ENCODE measurements at places on chromosomes 13 and 19.

DNA sequence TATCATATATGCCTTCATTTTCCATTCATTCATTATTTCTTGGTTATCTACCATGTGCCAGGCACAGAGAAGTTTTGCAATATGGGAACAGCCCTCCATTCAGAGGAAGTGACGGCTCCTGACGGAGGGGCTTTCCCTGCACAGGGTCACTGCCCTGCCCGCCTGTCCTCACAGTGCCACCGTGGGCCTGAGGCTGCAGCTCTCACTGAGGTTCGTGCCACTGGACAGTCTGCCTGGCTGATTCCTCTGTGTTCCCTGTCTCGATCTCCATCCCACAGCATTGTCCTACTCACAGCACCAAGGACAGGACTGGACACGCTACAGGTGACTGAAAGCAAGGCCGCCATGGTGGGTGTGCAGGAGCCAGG lies 92.7 kb downstream of the TSHZ3 start:
- DNase-seq, result no peak

DNA sequence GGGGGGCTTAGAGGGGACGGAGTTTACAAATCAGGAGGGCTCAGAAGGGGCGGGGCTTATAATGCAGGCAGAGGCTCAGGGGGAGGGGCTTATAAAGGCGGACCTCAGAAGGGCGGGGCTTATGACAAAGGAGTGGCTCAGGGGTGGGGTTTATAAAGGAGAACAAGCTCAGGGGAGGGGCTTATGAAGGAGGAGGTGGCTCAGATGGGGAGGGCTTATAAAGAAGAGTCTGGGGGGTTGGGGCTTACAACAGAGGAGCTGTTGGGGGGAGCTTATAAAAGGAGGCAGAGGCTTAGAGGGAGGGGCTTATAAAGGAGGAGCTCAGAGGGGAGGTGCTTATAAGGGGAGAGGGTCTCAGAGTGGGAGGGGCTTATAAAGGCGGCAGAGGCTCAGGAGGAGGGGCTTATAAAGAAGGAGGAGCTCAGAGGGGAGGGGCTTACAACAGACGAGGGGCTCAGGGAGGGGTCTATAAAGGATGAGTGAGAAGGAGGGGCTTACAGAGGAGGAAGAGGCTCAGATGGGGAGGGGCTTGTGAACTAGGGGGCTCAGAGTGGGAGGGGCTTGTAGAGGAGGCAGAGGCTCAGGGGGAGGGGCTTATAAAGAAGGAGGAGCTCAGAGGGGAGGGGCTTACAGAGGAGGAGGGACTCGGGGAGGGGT lies 1.0 kb downstream of the SMIM24 start:
- peak; percentile 77 for DNase-seq

DNA sequence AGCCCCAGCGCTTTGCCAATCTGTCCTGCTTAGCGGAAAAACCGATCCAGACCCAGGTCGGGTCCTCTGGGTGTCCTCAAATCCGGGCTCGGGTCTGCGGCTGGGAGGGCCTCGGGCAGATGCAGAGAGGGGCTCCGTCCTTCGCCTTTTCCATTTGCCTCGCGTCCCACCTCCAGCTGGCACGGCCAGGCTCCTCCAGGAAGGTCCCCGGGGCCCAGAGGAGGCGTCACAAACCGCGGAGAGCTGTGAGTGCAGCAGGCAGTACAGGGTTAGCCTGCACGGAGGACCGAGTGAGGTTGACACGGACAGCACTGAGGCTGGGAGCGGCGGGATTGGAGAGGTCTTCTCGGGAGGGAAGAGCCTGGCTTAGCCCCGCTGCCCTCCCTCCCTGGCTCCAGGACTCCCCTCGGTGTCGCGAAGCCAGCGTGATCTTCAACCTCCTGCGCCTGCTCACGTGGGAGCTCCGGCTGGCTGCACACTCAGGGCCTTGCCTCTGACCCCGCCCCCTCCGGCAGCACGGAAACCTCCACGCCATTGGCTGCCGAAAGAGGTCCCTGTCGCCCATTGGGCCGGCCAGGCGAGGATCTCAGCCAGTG lies 2.8 kb upstream of the IFNL2 start:
- no peak for DNase-seq

DNA sequence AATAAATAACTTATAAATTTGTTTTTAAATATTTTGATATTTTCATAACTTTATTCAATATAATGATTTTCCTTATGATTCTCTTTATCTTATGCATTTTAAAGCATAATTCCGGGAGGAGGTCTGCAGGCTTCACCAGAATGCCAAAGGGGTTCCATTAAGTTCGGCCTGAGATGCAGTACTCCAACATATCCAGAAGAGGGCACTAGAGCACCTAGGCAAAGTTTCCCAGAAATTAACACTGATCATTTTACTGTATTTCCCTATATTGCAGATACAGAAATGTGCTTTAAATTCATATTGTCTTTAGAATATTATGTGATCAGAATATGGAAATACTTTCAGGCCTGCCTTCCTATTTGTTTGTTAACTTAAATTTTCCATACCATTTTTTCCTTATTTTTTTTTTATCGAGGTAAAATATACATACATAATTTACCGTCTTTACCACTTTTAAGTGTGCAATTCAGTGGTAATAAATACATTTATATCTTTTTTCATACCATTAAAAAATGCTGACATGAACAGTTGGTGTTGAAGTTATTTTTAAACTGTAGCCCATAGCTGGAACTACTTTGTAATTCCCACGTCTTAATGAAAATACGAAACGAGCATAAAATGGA lies 58.9 kb upstream of the TM9SF2 start:
- peak; percentile 50 for DNase-seq

GRCh38 chr13:99370481-99371275 lies 63.5 kb upstream of the GPR183 start:
- DNase-seq, result no peak

DNA sequence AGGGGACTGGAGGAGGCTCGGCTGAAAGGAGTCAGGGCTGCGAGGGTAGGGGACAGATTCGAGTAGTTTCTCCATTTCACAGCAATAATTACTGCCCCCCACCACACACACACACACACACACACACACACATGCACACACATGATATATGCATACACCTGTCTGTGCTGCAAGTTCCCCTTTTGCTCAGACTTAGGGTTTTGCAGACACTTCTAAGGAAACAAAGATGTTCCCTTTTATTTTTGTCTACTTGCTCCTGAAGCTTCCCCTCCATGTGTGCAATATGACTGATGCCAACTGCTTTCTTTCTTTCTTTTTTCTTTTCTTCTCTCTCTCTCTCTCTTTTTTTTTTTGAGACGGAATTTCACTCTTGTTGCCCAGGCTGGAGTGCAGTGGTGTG lies 13.4 kb downstream of the MBD3L2B start:
- DNase-seq, result no peak

- no peak for DNase-seq
Observed at GRCh38 chr19:42315024-42315423, 1.9 kb downstream of the TMEM145 start.

- DNase-seq, result no peak
Observed at GRCh38 chr19:49243129-49243528, 81.9 kb downstream of the SLC6A16 start.

DNA sequence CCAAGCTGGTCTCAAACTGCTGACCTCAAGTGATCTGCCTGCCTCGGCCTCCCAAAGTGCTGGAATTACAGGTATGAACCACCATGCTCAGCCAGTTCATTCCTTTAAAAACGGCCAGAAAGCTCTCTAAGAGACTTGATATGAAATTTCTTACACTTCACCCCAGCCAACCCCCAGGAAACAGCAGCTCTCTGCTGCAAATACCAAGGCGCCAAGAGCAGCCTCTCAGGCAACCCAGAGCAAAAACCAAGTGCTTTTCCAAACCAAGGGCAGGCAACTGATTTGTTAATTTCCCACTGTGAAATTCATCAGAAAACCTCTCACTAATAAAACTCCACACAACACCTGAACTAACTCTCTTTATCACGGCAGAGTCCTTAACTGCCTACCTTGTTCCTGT lies 44.9 kb downstream of the LATS2 start:
- no peak for DNase-seq

GRCh38 chr13:46041419-46041839 lies 11.1 kb downstream of the ZC3H13 start:
- DNase-seq, result no peak

GRCh38 chr13:74866101-74866500 lies 615.9 kb downstream of the TBC1D4 start:
- DNase-seq, result no peak

- DNase-seq, result peak; percentile 97
Observed at GRCh38 chr19:51002542-51003311, 1.3 kb upstream of the KLK8 start.

DNA sequence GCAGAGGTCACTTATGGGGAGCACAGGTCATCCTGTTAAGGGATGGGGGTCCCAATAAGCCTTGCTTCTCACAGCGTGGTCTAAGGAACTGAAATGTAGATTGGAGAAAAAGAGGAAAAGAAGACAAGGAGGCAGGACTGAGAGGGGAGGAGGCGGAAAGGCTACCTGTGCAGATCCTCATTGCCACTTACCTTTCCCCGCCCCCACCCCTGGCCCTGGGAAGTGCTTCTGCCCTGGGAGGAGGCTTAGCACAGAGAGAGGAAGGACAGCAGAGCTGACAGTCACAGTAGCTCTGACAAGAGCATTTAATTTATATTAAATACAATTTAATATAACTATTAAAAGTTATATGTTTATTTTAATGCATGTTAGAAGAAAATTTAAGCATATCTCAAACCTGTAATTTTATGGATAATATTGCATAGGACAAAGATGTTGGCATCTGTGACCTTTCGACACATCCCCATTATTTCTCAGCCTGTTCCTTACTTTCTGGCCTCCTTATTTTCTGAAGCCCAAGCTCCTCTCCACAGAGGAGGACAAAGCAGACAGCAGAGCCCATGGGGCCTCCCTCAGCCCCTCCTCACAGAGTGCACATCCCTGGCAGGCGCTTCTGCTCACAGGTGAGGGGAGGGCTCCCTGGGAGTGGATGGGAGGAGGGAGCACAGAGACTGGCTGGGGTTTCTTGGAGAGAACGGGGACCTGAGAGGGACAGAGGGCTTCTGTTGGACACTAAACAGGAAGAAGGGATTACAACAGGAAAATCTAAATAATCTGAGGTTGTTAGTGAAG lies 23.4 kb downstream of the CEACAM21 start:
- DNase-seq, result no peak

GRCh38 chr19:3575260-3575741 lies 2.6 kb downstream of the HMG20B start:
- DNase-seq, result peak; percentile 41

DNA sequence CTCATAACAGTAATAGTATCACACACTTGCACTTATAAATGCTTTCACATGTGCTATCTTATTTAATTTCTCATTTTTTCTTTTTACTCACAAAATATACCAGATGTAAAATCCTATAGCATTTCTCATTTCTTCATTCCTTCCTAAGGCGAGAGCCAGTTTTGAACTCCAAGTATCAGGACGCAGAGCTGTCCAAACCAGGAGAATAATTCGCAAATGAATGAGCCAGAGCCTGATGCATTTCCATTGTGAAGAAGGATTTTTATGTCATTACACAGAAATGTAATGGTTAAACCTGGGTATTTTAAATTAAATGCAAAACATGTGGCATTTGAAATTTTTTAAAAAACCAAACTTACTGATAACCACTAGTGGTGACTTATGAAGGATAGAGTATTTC lies 244.3 kb downstream of the RGCC start:
- DNase-seq, result no peak

GRCh38 chr13:90388887-90389452 lies 958.5 kb upstream of the MIR17HG start:
- DNase-seq, result no peak

GRCh38 chr13:110337247-110337646 lies 30.2 kb downstream of the COL4A2 start:
- DNase-seq, result no peak

- DNase-seq, result no peak
Observed at GRCh38 chr19:23054456-23054855, 51.5 kb upstream of the ZNF728 start.

DNA sequence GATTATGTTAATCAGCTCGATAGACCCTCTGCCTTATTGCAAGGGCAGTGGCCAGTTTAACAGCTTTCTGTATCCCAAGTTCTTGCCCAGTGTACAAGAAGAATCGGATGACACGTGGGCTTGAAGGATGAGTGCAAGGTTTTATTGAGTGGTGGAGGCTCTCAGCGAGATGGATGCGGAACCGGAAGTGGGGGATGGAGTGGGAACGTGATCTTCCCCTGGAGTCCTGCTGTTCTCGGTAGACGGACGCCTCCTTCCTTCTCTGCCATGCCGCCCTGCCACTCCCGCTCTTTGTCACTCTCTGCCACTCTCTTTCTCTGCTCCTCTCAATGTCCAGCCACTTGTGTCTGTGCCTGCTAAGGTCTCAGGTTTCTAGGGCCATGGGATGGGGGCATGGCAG lies 21.0 kb downstream of the RFXAP start:
- no peak for DNase-seq

DNA sequence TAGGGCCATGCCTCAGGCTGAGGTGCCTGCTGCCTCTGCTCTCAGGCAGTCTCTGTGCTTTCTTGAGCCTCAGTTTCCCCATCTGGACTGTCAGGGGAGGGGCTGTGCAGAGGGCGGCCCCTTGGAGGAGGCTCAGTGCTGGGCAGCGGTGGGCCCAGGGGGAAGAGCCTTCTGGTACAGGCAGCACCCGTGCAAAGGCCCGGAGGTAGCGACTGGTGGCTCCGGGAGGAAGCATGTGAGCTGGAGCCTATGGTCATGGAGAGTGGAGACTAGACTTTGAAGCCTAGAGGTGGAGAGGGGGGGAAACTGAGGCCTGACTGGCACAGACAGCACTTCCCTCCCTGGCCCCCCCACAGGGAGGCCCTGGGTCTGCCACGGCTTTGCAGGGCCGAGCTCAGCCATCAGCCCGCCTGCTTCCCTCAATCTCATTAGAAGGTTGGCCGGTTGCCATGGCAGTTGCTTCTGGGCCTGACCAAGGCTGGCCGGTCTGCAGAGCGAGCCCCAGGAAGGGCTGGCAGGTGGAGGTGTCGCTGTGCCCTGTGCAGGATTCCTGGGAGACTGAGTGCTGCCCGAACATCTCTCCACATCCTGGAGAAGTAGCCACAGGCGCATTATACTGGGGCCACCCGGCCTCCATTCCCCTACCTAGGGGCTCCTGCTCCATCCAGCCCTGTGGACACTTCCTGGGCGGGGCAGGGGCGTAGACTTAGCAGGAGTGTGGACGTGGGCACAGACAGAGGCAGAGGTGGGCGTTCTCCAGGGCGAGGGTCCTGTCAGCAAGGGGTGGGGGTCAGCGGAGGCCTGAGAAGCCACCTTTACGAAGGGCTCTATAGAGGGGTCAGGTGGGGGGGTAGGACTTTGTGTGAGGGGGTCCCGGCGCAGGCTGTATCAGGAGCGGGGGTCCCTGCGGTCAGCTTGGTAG lies 53.2 kb downstream of the CRTC1 start:
- no peak for DNase-seq

GRCh38 chr13:20043207-20043925 lies 84.8 kb downstream of the ZMYM2 start:
- DNase-seq, result no peak

Measured in HEK293T (cell line).